ENCODE measurements at places on chromosomes 13 and 19.
A peak's percentile ranks its signal among the peaks of the same experiment; 100 is the strongest.

- no peak for DNase-seq
These were observed 100.5 kb downstream of the TRPC4 start for GRCh38 chr13:37769078-37769477.

DNA sequence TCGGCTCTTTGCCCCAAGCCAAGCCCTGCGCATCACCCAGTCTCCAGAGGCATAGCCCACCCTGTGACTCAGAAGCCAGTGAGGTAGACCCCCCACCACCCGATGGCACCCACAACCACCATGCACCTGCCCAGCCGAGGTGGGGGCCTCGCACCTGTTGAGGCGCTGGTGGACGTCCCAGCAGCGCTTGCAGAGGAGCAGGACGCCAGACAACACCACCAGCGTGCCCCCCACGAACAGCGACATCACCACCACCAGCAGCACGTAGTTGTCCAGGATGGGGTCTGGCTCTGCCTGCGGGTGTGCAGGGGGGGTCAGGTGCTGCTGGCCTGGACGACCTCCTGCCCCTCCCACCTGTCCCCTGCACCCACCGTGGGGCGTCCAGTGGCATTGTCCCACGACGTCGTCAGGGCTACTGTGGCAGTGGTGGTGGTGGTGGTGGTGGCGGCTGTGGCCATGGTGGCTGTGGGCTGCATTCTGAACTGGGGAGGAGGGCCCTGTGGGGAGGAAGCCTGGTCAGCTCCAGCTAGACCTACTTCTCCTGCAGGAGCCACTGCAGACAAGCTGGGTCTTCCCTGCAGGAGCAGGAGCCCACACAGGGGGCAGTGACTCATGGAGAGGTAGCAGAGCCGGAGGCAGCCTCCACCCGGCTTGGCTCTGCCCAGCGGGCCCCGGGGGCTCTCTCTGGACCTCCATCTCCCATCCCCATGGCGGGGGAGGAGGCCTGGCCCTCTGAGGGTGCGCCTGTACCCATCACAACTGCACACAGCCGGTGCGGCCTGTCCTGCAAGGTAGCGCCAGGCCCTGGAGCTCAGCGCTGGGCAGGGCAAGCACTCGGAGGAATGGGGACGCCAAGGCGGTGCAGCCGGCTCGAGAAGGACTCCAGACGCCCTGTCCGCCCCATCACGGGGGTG, 1.9 kb downstream of the CBARP start:
- DNase-seq: no peak

DNA sequence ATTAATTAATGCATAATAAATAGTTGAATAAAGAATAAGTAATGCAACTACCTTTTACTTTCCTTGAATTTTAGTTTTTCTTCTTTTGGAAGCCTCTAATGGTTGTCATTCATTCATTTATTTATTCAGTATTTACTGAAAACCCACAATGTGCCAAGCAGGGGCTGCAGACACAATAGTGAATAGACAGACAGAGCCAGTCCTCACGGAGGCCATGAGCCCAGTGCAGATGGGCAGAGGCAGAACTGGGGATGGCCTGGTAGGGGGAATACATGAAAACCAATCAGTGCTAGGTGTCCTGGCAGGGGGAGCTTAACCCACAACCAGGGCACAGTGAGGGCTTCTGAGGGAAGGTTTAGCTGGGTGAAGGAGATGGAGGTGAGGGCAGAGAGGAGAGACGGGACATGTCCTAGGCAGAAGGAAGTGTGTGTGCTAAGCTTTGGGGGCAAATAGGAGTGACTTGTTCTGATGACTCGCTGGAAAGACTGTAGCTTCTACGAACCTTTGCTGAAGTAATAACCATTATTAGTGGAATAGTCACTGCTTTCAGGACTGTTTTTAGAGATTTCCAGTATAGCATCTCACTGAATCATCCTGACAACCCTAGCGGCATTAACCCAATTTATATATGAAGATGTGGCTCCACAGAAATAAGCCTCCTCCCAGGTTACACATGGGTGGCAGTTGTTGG, 55.9 kb downstream of the ERCC5 start:
- no peak for DNase-seq

- DNase-seq: no peak
These were observed at the start of gene PCDH20 for GRCh38 chr13:61415749-61416148. Gene PCDH20 (minus strand): TSS chr13:61415849. CDS start chr13:61415158, 691 bp downstream.

- peak; percentile 15 for DNase-seq
These were observed 28.2 kb upstream of the GPI start for GRCh38 chr19:34336781-34337271.

DNA sequence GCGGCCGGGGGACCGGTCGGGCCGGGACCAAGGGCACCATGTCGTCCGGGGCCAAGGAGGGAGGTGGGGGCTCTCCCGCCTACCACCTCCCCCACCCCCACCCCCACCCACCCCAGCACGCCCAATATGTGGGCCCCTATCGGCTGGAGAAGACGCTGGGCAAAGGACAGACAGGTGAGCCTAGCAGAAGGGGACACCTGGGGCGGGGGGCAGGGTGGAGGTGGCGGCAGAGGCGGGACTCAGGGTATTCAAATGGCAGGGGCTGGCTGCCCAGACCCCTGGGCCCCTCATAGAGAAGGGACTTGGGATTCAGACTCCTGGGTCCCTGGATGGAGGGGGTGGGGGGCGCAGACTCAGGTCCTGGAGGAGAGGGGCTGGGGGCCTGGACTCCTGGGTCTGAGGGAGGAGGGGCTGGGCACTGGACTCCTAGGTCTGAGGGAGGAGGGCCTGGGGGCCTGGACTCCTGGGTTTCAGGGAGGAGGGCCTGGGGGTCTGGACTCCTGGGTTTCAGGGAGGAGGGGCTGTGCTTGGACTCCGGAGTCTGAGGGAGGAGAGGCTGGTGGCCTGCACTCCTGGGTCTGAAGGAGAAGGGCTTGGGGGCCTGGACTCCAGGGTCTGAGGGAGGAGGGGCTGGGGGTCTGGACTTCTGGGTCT, 735 bp downstream of the BRSK1 start:
- DNase-seq: no peak

DNA sequence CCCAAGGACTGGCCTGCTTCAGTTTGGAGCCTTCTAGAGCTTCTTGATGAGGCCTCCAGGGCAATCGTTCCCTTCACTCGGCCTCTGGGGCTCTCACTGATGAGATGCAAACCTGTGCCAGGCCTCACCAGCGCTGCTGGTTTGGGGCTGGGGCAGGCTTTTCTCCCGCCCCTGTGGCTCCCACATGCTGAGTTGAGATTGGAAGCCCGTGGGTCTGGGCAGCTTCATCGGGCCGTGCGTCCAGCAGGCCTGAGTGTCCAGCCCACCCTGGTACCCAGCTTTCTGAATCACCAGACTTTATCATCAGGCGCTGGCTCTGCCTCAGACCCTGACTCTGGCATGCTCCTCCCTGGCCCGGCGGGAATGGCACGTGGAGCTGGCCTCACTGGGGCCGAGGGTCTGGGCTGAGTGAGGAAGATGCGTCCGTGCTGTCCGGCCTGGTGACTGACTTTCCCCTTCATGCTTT, 4.3 kb downstream of the CALM3 start:
- DNase-seq: no peak

DNA sequence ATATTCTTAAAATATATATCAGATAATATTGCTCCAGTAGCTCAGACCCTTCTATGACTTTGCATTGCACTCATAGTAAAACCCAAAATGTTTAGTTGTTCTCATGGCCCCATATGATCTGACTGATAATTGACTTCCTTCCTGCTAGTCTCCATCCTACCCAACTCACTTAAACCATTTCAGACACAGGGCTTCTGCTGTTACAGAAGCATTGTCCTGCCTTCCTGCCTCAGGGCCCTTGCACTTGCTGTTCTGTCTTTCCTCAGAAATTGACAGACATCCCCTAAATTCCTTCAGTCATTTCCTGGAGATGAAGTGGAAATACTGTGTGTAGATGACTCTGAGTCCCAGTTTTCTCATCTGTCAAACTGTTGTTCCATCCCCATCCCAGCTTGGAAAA, 19.7 kb downstream of the FBXL12 start:
- DNase-seq: no peak

DNA sequence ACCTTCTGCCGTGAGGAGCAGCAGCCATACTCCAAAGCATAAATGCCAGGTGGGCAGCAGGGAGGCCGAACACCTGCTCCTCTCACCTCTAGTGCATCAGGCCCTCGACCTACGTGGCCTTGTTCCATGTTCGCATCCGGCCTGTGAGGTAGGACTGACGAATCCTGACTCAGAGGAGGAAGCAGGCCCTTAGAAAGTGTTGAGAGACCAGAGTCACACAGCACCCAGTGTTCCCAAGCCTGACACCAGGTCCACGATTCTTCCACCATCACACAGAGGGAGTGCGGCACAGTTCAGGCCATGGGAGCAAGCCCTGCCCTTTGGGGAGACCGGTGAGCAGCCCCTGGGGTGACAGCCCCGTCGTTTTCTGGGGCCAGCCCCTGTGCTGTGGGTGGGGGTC, 14.7 kb downstream of the ATP12A start:
- DNase-seq: no peak

GRCh38 chr19:651991-652390, 11.0 kb downstream of the RNF126 start:
- DNase-seq: no peak

DNA sequence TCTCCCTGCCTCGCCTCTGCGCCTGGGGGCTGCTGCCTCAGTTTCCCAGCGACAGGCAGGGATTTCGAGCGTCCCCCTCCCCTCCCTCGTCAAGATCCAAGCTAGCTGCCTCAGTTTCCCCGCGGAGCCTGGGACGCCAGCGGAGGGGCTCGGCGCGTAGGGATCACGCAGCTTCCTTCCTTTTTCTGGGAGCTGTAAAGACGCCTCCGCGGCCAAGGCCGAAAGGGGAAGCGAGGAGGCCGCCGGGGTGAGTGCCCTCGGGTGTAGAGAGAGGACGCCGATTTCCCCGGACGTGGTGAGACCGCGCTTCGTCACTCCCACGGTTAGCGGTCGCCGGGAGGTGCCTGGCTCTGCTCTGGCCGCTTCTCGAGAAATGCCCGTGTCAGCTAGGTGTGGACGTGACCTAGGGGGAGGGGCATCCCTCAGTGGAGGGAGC, 722 bp upstream of the ICAM1 start:
- DNase-seq: no peak

- DNase-seq: no peak
These were observed 16.4 kb upstream of the ZNF14 start for GRCh38 chr19:19749117-19749907.

DNA sequence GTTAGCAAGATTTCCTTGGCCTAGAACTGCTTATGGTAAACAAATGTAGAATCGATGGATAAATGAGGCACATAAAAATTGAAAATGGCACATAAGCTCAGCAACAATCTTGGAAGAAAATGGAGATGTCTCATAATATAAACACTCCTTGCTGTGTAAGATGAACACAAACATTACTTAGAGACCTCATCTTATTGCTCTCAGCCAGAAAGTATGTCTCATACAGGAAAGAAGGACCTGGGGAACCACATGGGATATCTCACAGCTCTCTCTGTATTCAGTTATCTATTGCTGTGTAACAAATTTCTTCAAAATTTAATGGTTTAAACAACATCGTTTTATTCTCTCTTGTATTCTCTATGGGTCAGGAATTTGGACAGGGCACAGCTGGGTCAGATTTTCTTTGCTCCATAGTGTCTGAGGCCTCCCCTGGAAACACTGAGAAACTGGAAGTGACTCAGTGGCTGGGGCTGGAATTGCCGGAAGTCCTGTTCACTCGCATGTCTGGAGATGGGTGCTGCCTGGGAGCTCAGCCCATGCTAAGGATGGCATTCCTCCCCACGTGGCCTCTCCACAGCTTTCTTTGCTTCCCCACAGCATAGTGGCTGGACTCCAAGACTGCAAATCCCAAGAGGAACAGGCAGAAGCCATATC, 105.1 kb downstream of the NUFIP1 start:
- DNase-seq: peak; percentile 40

GRCh38 chr13:44051405-44051804, 171.7 kb downstream of the LACC1 start:
- DNase-seq: no peak

GRCh38 chr13:104833221-104833620, 1702.2 kb downstream of the EFNB2 start:
- DNase-seq: no peak

DNA sequence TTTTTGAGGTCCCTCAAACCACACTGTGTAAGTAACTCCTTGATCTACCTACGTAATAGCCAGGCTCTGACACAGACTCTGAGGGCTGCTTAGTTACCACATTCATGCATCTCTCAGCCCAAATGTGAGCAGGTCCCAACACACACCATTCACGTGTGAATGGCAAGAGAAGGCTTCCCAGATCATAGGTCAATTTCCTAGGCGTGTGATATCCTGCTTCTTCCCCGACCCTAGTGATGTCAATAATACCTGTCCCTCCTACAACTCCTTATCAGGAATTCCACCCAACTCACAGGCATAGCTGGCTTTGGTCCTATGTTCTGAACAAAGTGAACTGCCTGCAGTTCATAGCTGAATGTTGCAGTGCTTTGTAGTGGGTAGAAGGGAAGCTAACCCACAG, 334.5 kb downstream of the RFC3 start:
- no peak for DNase-seq

DNA sequence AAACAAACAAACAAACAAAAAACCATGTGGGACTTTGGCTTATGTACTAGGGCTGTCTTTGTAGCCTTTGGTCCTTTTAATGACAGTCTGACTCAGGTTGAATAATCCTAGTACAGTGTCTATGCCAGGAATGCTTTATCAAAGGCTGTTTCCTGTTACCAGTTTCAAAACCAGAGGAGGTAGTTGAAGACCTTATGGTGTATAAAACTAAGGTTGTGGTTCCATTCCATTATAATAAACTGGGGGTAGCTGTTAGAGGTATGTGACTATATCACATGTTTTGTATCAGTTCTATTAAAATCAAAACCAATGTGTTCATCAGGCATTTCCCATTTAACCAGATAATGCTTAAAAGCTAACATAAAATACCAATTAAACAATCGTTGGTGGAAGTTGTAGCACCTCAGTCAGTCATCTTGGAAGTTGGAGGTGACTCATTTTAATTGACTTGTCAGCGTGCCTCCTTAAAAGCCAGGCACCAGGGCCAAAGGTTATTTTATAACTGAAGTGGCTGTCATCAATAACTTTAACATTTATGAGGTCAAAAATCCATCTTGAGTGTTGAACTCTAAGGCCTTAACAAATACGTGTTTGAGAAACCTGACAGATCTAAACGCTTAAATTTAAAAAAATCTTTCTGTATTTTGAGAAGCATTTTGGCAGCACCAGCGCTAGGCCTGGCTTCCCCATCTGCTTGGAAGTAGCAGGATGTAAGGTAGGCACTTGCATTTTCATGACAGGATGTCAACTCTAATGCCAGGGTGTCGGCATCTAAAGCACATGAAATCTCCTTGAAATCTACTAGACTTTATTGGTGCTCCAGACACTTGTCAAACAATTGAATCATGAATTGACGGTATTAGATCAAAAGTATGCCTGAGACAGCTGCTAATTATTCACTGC, 162.5 kb downstream of the LMO7 start:
- DNase-seq: peak; percentile 47

DNA sequence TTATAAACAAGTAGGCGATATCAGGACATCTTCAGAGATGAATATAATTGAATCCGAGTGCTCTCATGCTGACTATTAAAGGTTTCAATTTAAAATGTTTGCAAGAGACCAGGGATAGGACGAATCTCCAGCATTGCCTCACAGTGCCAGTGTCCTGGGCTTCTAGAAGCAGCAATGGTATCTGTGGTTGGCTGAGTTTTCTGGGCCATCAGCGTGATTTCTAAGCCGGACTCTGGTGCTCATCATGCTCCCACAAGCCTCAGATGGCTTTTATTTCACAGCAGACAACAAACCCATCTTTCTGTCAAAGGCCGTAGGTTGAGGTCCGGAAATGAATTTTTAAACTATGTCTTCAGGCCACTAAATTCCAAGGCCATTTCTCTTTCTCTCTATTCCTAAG, 187.7 kb downstream of the FOXO1 start:
- no peak for DNase-seq

All from HFF-Myc (cell line).